Fibroblast of the aortic adventitia (primary cell): ENCODE measurements at places on chromosomes 5 and 9.

DNA sequence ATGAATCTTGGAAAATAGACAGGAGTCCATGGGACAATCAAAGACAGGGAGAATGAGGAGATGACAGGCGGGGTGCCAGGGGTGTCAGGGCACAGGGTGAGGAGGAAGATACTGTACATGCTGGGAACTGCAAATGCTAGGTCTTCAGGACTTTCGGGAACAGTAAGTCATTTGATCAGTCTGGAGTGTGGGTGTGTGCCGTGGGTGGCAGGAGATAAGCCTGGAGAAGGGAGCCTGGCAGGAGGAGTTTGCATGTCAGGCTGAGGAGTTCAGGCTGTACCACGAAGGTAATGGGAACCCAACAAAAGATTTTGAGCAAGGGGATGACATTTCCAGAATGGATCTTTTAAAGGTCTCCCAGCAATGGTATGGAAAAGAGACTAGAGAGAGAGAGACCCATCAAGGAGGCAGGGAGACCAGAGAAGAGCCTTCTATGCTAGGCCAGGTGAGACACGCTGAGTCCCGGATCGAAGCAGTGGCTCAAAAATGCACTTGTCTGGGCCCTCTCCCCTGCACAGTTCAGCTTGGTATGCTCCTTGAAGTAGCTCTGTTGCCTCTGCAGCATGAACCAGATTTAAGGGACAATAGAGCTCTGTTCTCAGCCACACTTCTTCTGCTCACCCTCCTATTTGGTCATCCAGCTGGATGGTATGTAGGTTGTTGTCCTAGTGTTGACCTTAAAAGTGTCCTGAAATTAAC lies 77.0 kb upstream of the FER start:
- no peak for DNase-seq

GRCh38 chr5:11504065-11504885 lies 400.0 kb downstream of the CTNND2 start:
- DNase-seq = no peak

DNA sequence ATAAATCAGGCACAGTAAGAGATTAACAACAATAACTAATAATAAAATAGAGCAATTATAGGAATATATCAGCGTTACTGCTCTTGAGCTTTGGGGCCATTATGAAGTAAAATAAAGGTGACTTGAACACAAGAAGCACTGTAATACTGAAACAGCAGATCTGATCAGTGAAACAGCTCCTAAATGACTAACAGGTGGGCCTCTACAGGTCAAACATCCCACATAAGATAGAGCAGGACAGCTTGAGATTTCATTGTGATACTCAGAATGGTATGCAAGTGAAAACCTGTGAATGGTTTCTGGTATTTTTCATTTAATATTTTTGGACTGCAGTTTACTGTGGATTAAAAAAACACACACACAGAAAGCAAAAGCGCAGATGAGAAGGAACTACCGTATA lies 24.0 kb upstream of the MAP3K1 start:
- DNase-seq = no peak

DNA sequence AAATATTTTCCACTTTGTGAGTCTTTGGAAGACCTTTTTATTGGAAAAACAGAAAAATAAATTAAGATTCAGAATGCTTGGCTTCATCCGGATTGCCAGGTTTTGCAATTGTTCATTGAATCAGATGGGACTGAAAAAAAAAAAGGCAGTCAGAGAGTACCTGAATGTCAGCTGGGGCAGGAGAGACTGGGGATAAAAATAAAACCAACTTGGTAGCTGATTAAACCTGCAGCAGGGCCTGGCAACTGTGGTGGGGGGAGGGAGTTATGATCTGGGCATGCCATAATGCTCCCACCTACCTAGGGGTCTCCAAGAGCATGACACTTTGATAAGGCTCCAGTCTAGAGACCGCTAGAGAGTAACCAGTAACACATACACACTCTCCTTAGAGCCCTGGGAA lies 454.4 kb downstream of the DTWD2 start:
- DNase-seq = no peak

GRCh38 chr5:34751807-34752736 lies 86.9 kb upstream of the TTC23L start:
- DNase-seq = no peak

GRCh38 chr5:10333154-10334006 lies 20.1 kb upstream of the MARCHF6 start:
- DNase-seq = no peak
